Lower lobe of right lung (tissue), 2 donors: ENCODE measurements at places on chromosomes 12 and 14.

GRCh38 chr12:93456077-93456476 is 11.2 kb upstream of the MRPL42 start:
- DNase-seq, result no peak

GRCh38 chr12:89994911-89995310 is 286.3 kb upstream of the ATP2B1 start:
- DNase-seq, result no peak

DNA sequence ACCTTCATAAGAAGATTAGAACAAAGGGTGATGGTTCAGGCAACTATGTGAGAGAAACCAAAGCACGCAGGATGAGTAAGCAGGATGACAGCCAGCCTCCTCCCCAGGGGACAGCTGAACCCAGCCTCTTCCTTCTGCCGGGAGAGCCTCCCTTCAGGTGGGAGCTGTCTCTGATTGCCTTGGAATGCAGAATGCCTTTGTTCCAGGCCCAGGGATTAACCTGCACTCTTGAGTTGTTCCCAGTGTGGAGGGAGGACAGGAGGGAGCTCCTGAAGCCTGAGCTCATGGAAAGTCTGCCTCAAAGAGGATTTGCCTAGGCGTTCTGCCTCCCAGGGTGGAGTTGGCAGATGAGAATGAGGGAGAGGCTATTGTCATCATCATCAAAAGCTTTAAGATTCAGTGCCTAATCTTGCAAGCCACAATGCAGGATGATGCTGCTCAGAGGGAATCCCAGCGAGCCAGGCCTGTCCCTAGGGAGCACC is 3.6 kb upstream of the KRT6A start:
- no peak for DNase-seq

DNA sequence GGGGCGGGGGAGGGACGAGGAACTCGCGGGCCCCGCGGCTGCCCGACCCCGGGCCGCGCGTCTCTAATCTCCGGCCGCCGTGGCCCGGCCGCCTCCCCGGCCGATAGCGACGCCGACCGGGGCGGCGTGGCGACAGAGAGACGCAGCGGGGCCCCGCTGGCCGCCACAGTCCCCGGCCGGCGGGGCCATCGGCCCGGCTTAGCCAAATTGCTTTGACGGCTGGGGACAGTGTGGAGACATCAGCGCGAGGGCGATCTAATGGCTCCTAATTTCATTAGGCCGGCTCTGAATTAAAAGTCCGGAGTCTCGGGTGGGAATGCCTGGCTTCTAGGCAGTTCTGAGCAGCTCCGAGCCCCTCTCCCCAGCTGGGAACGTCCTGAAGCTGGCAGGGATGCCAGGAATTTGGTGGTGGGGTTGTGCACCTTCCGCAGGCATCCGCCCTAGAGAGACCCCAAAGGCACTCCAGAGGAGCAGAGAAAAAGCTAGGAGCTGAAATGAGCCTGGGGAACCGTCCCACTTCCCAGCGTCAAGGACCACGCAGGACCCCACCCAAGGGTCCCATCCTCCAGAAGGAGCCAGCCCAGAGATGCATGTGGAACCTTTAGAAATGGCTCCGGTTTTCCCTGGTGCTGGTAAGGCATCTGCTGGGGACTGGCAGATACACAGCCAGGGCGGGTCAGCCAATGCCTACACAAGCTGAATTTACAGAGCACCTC is 9.6 kb downstream of the TBX5 start:
- DNase-seq, result no peak

DNA sequence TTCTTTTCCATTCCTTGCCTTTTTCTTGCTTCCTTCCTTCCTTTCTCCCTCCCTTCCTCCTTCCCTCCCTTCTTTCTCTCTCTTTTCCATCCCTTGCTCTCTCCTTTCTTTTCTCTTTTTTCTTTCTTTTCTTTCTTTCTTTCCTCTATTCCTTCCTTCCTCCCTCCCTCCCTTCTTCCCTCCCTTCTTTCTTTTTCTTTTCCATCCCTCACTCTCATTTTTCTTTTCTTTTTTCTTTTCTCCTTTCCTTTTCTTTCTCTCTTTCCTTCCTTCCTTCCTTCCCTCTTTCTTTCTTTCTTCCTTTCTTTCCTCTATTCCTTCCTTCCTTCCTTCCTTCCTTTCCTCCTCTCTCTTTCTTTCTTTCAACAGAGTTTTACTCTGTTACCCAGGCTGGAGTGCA is 35.1 kb upstream of the PPP4R3A start:
- no peak for DNase-seq

DNA sequence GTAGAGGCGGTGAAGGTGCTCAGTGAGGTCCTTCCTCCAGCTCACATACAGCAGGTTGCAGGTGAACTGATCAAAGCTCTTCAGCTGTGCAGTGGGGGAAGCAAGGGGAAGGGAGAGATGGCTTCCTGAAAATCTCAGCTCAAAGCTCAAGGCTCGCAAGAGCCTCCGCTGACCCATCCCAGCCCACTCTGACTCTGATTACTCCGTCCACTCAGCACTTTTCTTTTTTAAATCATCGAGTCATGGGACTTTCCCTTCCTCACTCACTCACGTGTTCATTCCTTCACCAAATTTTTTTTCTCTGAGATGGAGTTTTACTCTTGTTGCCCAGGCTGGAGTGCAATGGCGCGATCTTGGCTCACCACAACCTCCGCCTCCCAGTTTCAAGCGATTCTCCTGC is 4.7 kb downstream of the ABCD4 start:
- no peak for DNase-seq

DNA sequence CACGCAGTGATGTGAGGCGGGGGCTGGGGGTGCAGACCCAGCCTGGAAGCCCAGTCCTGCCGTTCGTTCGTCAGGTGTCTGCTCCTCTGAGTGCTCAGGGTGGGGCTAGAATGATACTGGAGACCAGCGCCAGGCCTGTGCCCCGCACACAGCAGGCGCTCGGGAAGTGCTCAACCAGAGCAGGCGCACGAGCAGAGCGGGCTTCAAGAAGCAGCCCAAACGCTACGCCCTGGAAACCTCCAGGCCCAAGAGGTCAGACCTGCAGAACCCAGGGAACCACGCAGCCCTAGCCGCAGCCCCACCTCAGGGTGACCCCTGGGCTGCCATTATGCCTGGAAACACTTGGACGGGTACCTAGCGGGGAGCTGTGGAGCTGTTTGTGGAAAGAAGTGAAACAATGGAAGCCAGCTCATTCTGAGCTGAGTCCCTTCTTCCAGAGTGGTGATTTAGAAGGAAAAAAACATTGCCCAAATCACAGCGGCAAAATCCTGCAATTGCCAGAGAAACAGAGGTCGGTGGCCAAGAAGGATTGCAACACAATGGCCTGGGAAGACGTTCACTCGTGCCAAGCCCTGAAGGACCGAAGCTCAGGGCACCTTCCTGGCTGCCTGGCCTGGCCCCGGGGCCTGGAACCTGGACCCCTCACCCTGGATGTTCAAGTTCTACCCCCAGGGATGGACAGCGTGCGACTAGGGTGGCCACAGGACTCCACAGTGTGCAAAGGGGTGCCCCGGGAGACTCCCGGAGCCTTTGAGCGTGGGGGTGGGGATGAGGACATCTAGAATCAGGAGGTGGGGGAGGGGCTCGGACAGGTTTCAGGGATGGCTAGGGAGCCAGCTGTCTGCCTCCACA is 40.4 kb upstream of the DIO3 start:
- no peak for DNase-seq

DNA sequence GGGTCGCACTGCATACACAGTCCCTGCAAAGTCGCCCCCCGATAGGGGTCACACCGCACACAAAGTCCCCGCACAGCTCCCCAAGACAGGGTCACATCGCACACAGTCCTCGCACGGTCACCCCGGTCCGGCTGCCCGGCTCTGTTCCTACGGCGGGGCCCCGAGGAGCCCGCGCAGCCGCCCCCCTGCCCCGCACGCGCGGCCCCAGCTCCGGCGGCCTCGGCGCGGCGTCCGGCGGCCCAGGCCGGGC is 300 bp downstream of the SSH1 start:
- peak; percentile 57 for DNase-seq

DNA sequence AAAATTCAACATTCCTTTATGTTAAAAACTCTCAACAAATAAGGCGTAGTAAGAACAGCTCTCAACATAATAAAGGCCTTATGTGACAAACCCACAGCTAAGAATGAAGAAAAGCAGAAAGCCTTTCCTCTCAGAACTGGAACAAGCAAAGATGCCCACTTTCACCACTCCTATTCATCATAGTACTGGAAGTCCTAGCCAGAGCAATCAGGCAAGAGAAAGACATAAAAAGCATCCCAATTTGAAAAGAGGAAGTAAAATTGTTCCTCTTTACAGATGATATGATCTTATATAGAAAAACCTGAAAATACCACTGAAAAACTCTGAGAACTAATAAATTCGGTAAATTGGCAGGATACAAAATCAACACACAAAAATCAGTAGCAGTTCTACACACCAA is 52.1 kb downstream of the STON2 start:
- no peak for DNase-seq

DNA sequence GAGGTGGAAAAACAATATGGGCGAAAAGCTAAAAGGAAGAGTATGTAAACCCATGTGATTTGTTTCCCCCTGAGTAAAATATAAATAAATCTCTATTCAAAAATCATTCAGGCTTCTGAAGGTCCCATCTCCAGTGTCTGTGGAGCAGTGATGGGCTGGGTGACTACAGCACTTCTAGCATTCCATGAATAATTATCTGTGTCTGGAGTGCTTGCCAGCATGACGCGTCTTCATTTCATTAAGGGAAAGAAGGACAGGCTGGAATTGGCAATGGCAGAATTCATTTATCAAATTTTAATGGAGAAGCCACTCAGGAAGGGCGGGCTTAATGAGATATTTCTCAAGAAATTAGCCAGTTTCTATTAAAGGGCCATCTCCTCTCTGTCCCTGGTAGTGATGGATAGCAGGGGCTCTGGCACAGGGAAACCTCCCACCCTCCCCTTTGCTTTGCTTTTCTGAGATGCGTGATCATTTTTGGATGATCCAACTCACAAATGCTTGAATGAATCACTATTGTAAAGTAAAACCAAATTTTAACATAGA is 916.3 kb upstream of the SEL1L start:
- no peak for DNase-seq

- no peak for DNase-seq
Observed at GRCh38 chr14:53306267-53306721, 153.2 kb upstream of the DDHD1 start.

- DNase-seq, result no peak
Observed at GRCh38 chr14:36975834-36976233, 196.6 kb downstream of the SLC25A21 start.

DNA sequence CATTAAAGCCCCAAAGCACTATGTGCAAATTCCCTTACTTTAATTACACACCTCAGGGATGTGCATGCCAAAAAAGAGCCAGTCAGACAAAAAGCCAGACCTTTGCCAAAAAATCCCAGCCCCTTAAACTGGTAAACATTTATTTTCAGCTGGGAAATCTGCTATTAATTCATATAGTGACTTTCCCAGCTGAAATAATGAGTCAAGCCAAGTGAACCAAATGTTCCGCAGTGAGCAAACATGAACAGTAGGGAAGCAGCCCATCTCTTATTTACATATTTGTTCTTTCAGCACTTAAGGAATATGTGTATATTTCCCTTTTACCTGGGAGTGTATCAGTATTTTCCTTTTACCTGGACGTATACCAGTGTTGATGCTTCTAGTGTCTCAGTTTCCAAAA is 44.0 kb upstream of the OTX2 start:
- DNase-seq, result no peak

- DNase-seq, result peak; percentile 76
Observed at GRCh38 chr12:6272300-6273204, 37.9 kb upstream of the PLEKHG6 start.

- no peak for DNase-seq
Observed at GRCh38 chr14:75672605-75673192, 11.7 kb downstream of the TTLL5 start.

GRCh38 chr12:55997535-55997859 is 421 bp downstream of the SUOX start:
- no peak for DNase-seq

DNA sequence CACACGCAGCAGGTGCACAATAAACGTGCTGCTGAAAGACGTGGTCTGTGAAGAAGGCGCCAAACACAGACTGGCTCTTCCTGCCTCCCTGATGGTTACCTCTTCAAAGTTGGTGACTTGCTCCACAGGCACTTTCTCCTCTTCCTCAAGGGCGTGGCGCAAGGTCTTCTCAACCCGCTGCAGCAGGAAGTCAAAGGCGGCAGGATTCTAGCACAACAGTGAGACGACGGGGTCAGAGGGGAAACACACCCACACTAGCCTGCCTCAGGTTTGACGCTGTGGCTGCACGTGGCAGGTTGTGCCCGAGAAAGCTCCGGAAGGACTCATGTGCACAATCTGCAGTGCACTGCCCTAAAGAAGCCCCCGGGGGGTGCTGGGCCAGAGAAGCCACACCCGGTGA is 15.0 kb downstream of the POLE start:
- DNase-seq, result no peak

GRCh38 chr14:55604488-55604887 is 24.5 kb downstream of the KTN1 start:
- no peak for DNase-seq

DNA sequence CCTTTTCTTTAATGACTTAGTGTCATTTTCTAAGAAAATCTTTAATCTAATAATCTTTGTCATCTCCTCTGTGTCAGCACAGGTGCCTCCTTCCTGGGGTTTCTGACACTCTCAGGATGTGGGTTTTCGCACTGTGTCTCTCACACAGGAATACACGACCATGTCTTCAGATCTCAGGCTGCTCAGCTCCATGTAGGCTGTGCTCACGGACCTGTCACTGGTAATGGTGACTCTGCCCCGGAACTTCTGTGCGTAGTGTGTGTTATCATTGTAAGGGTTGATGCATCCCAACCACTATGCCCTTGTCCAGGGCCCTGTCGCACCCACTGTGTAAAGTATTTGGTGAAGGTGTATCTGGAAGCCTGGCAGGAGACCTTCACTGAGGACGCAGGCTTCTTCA is 647.8 kb downstream of the TMEM121 start:
- DNase-seq, result no peak

DNA sequence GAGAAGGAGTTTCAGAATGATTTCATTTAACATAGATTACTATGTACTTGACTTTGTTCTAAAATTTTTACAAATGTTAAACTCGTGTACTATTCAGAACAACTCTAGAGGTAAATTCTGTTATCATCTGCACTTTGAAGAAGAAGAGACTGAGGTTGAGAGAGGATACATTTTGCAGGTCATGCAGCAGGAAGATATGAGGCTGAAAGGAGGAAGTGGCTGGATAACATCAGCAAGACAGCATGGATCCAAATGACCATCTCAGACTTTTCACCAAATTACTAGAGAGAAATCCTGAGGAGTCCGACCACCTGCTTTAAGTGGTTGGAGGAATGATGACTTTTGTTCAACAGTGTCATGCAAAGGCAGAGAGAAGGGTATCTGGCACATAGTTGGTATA is 84.9 kb downstream of the ASCL4 start:
- DNase-seq, result no peak

DNA sequence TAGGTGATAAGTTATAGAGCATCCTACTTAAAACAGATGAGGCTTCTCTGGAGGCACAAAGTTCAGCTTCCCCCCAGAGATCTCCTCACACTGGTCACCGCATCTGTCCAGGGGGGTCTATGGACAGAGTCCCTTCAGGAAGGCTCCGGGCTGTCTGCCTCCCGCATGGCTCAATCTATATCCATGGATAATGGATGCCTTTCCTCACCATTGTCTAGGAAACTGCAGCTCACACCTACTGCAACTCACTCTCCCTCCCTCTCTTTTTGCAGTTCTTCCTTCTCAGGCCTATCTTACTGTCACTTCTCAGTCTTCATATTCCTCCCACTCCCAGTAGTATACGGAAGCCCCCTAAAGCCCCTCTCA is 100.6 kb upstream of the BCL2L14 start:
- no peak for DNase-seq
